RKO (cell line): ENCODE measurements at places on chromosomes 16 and 17.

DNA sequence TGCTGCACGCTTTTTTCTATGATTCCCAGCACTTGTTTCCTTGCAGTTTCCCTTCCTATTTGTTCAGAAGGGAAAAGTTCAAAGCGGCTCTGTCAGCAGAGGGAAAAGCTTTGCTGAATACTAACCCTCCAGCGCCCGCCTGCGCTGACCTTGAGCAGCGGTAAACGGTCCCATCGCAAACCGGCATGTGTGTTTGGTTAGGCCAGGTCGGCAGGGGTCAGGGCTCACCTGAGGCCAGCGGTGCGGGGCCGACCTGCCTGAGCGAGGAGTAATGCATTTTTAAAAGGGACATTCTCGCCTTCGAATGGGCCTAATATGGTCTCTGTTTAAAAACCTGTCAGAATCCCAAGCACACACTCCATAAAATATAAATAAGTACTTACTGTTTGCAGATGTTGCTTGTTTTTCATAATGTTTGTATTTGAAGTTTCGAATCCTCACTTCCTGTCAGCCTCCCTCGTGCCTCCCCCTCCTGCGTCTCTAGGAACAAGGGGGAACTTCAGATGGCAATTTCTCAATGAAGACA lies 110.1 kb downstream of the IRX3 start:
- no peak for DNase-seq

DNA sequence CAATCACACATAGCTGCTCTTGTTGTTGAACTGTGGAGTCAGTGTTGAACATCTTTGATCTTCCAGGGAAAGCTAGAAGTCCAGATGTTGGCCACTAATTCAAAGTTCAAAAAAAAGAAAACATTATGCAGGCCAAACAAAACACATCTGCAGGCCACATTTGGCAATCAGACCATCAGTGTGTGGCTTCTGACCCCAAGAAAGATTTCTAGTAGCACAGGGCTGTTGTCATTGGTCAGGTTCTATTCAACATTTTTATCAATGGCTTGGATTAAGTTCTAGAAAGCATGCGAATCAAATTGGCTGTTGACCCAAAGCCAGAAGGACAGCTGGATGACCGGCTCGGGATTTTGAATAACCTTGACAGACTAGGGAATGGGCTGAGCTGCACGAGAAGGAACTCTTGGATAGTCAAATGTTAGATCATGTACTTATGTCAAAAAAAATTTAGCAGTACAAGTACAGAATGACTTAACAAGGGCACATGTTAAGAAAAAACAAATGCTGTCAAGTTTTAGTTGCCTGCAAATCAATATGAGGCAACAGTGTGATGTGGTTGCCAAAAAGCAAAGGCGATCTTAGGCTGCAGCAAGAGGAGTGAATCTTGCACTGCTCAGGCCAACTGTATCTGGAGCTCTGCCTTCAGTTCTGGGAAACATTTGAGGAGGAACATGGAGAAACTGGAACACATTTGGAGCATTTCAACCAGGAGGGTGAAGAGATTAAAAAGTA lies 187.6 kb downstream of the RGS9 start:
- DNase-seq, result no peak

DNA sequence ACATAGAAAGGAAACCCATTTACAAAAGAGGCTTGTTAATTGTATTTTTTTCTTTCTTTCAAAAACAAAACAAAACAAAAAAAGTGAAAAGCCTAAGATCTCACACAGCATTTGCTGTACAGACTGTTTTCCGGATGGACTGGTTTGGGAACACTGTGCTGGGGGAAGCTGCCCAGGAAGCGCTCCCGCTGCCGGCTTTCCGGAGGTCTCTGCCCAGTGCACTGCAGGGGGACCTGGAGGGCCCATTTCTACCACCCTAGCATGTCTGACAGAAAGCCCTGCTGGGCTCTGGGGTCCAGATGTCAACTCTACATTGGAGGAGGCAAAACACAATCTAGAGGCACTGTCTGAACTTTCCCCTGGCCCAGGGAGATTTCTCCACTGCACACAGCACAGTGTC lies 26.3 kb upstream of the CLEC18B start:
- no peak for DNase-seq

- no peak for DNase-seq
Observed at GRCh38 chr16:88809068-88809675, 2.6 kb downstream of the APRT start.

GRCh38 chr16:21611556-21612384 lies 12.4 kb downstream of the METTL9 start:
- DNase-seq, result no peak

GRCh38 chr16:82088483-82088882 lies 53.4 kb downstream of the HSD17B2 start:
- DNase-seq, result no peak

DNA sequence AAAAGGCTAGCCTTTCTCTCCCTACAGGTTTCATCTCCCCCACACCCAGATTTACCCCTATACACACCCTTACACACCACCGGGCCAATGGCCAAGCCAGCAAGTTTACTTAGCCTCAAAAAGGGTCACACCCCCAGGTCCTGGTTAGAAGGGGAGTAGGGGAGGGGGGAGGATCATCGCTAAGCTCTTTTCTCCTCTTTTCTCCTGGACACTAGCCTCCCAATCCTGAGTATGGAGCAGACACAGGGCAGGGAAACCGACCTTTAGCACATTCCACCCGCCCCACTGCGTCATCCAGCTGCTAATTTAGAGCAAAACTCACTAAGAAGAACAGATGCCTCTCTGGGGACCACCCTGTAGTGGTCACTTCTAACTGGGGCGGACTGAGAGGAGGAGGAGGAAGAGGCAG lies 4.4 kb downstream of the ACLY start:
- no peak for DNase-seq

GRCh38 chr16:5349101-5349500 lies 251.5 kb upstream of the EEF2KMT start:
- no peak for DNase-seq

DNA sequence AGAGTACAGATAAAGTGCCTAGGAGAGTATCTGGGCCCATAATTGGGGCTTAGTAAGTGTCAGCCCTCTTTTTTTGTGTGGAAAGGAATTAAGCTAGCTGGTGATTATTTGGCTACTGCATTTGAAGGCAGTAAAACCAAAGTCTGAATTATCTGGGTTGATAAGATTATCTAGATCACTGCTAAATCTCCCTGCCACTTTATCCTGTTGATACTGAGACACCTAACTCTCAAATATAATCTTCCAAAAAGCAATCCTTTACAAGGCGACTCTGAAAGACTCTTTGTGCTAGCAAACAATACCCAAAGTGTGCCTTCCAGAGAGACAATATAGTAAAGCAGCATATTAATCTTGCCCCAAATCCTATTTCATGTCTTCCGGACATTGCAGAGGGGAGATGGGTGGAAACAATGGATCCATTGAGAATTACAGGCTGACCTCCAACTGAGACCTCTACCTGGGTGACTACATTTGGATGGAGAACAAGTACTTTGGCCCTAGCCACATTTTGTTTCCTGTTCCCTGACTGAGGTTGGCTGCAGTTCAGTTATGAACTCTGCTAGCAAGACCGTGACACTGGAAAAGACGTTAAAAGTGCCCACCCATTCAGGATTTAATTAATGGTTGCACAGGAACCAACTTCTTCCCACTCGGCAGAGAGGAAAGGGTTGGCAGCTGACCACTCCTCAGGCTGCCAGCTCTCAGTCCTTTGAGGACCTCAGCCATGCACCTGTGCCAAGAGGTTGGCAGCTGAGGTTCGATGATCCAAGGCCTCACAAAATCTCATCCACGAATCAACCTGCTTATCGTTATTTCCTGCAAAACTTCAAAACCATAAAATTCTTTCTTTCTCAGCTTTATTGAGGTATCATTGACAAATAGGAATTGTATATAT lies 72.6 kb downstream of the SYCE1L start:
- no peak for DNase-seq

DNA sequence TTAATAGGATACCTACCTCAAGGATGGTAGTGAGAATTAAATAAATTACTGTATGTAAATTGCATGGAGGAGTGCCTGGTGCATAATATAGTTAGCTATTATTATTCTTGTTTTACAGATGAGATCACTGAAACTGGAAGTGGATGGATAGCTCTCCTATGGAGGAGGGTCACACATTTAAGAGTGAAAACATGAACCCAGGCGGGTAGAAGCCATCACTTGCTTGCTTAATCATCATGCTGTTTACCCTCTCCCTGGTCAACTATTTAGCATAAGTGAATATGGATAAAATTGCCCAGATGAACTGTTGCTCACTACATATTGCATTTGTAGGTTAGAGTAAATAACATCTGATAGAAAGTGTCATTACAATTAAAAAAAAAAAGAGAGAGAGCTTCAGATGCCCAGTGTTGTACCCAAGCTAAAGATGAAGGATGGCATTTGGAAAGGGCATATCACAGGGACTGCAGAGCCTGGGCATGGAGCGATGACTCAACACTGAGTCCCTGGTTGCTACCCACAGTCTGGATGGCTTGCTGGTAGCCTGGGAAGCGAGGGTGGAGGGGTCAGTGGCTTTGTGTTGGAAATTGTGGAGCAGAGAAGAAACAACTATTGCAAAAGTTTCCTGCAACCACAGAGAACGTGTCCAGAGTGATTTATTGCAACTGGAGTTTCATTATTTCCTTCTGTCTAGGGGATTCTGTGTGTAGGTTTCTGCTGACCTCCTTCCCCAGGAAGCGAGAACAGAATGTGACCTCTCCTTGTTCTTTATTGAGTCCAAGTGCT lies 414.4 kb downstream of the SHISA9 start:
- DNase-seq, result no peak

- DNase-seq, result no peak
Observed at GRCh38 chr17:17091276-17091675, 49.0 kb downstream of the MPRIP start.

- DNase-seq, result no peak
Observed at GRCh38 chr17:70310221-70310672, 140.9 kb downstream of the KCNJ2 start.

DNA sequence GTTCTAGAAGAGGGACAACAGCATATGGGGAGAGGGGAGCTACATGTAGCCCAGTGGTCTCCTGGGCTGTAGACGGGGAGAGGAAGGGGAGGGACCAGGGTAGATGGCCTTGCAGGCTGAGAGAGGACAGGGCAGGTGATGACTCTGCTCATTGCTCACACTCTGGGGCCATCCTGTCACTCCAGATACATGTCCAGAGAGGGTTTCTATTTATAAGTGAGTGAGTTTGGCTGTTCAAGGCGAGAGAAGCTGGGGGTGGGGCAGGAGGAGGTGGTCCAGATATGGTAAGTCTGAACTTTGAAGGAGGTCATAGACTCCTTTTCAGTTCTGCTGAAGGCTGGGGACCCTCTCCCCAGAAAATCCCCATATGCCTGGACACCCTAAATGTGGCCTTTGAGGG lies 22.2 kb downstream of the CACNA1G start:
- DNase-seq, result no peak

DNA sequence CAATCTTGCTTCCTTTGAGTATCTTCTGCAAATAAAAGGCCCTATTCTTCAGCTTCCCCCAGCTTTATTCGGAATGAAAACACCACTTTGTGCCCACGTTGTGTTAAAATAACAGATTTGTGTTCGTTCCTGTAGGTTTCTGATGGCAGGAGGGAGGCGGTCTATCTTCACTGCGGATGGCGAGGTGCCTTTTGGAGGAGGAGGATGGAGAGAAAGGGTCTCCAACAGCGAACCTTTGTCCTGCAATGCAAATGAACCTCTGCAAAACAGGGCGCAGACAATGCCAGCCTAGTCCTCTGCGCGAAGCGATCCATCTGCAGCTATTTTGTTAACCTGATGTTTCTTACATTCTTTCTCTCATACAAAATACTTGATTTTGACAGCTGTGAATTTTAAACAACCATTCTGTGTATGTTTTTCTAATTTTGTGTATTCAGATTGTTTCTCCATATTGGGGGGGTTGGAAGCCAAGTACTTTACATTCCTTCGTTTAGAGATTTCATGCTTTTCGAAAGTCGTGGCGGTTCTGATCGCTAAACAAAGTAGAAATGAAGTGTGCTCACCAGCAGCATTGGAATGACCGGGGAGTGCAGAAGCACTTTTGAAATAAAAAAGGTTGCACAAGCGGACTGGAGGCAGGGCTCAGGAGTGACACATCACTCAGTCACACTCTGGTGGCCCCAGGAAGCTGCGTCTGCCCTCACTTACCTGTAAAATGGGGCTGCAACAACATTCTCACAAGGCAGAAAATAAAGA lies 279.0 kb upstream of the IRX5 start:
- DNase-seq, result no peak

GRCh38 chr17:44219108-44219615 lies 313 bp downstream of the UBTF start:
- peak; percentile 76 for DNase-seq

DNA sequence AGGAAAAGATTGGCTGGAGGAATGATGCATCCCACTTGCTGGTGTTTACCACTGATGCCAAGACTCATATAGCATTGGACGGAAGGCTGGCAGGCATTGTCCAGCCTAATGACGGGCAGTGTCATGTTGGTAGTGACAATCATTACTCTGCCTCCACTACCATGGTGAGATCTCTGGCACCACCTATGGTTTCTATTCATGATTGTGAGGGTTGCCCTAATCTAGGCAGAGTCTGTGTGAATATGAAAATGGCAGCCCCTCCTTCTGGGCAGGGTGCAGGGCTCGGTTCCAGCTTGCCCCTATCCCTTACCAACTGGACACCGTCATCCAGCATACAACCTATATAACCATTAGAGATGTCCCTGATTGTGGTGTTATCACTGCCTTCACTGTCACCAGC lies 33.4 kb downstream of the ITGB3 start:
- no peak for DNase-seq

DNA sequence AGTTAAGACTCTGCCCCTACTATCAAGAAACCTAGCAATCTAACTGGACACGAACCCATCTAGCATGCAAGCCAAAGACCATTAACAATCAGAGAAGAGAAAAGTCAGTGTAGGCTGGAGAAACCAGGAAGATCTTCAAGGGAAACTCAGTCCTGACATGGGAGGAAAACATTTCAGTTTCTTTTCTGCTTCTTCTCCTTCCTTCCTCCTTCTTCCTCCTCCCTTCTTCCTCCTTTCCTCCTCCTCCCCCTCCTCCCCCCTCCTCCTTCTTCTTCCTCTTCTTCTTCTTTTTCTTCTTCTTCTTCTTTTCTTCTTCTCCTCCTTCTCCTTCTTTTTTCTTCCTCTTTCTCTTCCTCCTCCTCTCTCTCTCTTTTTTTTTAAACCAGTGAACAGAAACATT lies 29.6 kb upstream of the SHISA9 start:
- DNase-seq, result no peak
